Activated CD4-positive, alpha-beta T cell treated with anti-CD3 and anti-CD28 coated beads, Interleukin-2, amount 50 U/mL, for 1 hour (primary cell): ENCODE measurements at places on chromosomes 11 and 22.
A peak's percentile ranks its signal among the peaks of the same experiment; 100 is the strongest.

DNA sequence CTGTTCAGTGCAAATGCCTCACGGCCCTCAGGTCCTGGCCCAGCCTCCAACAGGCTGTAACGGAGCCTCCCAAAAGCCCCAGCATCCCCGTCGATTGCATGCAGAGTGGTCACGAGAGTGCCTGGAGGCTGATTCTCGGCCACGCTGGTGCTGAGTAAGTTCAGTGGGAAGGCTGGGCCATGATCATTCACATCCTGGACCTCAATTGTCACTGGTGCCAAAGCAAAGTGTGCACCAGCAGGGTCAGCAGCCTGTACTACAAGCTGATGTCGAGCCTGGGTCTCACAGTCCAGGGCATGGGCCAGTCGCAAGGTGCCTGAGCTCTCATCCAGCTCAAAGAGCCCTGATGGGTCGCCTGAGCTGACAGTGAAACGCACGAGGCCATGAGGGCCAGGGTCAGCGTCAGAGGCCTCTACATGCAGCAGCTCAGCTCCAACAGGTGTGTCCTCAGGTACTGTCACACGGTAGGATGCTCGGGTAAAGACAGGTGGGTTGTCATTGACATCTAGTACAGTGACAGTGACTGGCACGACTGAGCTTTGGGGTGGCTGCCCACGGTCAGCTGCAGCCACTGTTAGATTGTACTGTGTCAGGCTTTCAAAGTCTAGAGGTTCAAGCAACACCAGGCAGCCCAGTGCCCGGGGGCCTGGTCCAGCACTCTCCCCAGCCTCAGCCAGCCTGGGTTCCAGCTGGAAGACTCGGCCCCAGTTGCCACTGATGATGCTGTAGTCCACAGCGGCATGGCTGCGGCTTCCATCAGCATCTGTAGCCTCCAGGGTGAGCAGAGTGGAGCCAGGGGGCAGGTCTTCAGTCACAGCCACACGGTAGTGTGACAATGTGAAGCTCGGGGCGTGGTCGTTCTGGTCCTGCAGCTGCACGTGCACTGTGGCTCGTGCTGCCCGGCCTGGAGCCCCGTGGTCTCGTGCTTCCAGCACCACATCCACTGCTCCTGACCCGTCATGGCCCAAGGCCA, 4.5 kb upstream of the TPP1 start:
- DNase-seq, result no peak

GRCh38 chr22:44859641-44860040, 107.3 kb downstream of the ARHGAP8 start:
- DNase-seq, result no peak

DNA sequence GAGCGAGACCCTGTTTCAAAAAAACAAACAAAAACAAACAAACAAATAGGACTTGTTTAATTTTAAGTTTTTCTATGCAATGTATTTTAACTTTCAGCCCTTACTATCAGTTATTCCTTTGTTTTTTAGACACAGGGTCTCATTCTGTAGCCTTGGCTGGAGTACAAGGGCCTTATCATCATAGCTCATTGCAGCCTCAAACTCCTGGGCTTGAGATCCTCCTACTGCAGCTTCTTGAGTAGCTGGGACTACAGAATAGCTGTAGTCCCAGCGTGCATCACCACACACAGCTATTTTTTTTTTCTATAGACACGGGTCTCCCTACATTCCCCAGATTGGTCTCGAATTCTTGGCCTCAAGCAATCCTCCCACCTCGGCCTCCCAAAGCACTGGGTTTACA, 44.5 kb downstream of the PIK3C2A start:
- no peak for DNase-seq

GRCh38 chr22:48452766-48453165, 1374.9 kb downstream of the BRD1 start:
- no peak for DNase-seq

DNA sequence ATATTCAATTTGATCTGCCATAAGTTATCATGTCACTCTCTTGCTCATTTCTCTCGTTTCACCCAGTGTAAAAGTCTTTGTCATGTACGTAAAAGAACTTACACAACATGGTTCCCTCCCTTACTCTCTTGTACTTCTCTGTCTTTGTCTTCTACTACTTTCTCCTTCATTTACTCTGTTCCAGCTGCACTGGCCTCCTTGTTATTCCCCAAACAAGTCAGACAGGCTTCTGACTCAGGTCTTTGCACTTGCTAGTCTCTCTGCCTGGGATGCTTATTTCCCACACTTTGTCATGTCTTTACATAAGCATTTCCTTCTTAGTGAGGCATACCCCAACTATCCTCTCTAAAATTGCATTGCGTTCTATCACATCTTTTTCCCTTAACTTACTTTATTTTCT, 117.3 kb downstream of the CYP2R1 start:
- no peak for DNase-seq

DNA sequence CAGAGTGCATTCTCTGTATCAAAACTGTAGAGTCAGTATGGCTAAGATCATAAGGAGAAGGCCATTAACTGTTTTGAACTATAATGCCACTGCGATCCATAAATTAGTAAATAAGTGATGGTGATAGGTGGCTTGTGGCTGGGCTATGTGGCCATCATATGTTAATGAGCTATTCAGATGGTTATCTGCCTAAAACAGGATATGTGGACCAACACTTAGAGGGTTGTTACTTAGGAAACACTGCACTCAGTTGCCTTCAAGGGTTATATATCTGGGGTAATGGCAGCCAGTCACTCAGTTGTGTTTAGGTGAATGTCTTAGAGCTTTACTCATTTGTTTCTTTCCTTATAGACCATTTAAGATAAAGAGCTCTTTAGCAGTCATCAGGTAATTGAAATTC, 66.0 kb downstream of the PPP2R1B start:
- DNase-seq, result no peak

DNA sequence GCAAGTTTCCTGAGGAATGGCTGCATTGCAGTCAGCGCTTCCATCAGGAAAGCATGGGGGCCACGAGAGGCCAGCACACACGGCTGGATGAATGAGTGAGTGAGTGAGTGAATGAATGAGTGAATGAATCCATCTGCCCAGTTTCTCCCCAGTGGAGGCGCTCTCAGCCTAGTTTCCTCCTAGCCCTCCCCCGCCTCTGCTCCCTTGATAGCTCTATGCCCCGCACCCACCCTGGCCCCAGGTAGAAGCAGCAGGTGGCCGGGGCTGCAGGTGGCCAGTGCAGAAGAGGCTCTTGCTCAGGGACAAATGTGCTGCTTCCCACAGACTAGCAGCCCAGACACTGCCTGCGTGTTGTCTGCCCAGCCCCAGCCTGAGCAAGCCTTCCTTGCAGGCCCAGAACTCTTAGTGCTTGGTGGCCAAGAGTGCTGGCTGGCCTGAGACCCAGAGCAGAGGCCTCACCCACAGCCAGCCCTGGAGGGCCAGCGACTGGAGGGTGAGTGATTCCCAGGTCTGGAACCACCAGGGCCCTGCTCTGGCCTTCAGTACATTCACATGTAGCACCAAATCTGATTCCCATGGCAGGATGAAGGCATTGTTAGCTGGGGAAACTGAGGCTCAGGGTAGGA, 31.1 kb upstream of the PDGFB start:
- DNase-seq, result no peak

- DNase-seq, result no peak
These were observed 752.8 kb downstream of the OPCML start for GRCh38 chr11:132779497-132779896.

DNA sequence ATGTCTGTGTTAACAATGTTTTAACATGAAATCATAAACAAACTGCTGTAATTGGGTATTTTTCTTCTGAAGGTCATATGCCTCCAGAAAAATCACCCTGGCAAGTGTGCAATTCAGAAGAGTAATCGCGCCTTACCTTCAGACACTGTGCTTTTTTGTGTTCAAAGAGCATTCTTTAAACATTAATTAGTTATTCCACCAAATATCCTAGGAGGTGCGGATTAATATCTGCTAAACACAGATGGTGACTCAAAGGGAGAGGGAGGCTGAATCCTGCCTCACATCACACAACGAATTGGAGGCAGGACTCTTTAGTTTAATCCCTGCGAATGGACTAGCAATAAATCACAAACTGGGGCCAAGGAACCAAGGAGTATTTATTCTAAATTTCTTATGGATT, 213.0 kb downstream of the NTM start:
- no peak for DNase-seq

DNA sequence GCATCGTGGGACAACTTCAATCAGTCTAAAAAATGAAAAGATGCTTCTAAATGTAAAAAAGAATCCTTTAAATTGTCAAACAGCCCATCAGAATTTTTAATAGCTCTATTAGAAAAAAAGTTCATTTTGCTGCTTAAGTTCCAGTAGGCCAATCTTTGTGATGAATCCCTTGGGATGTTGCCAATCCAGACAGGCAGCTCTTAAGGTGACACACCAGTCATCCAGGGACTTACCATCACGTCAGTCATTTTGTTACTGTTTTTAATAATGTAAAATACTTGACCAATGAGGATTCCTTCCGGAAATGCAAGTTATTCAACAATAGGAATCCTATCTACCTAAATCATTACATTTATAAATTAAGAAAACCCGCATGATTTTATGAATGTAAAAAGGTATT, 47.8 kb upstream of the TMEM45B start:
- no peak for DNase-seq

- no peak for DNase-seq
These were observed 85.9 kb downstream of the GAB2 start for GRCh38 chr11:78331711-78332110.

DNA sequence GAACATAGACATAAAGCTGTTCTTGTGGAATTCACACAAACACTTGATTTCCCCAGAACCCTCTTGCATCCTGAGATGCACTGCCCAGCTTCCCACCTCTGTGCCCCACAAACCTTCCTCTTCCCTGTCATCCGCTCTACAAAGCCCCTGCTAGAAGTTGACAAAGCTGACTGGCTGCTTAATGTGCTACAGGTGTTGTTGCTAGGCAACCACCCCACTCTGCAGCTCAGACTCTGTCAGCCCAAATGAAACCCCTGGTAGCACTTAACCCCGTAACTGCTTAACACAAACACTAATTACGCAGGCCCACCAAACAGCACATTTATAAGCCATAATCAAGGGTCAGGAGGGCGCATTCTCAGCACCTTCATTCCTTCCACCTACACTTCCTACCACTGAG, 172.0 kb upstream of the CADM1 start:
- DNase-seq, result no peak

- no peak for DNase-seq
These were observed 2.8 kb downstream of the NTM start for GRCh38 chr11:131373095-131373725.

DNA sequence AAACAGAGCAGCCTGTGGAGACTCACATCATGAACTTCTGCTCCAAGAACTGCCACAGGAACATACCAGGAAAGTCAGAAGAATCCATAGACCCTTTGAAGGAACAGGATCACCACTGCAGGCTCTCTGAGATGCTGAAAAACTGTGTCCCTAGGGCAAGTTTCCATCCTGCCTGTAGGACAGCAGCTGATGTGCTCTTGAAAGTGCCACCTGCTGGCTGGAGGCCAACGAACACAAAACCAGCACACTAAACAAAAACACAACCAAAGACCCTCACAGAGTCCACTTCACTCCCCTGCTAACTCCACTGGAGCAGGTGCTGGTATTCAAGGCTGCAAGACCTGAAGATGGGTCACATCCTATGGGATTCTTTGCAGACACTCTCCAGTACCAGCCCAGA, 12.0 kb upstream of the NXPE1 start:
- no peak for DNase-seq

GRCh38 chr11:15108592-15109130, 6.1 kb upstream of the INSC start:
- no peak for DNase-seq

- no peak for DNase-seq
These were observed 576 bp upstream of the SC5D start for GRCh38 chr11:121291896-121292494.

DNA sequence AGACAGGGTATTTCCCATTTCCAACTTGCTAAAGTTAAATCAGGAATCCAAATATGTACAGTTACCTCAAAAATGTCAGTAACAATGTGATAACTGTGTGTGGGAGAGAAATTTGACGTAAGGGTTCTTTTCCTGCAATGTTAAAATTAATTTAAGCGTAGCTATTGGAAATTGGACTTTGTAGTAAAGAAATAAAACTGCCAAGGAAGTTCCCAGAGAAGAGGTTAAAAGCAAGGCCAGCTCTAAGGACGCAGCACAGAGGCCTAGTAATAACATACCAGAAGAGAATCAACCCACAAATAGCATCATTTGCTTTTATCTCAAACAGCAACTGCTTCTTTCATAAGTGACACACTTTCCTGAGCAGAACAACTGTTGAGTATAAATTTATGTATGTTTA, 36.8 kb upstream of the GRIA4 start:
- no peak for DNase-seq

GRCh38 chr11:114346709-114347141, 50.5 kb downstream of the NNMT start:
- no peak for DNase-seq

GRCh38 chr22:16917144-16918003, 90.6 kb downstream of the GAB4 start:
- peak; percentile 46 for DNase-seq

DNA sequence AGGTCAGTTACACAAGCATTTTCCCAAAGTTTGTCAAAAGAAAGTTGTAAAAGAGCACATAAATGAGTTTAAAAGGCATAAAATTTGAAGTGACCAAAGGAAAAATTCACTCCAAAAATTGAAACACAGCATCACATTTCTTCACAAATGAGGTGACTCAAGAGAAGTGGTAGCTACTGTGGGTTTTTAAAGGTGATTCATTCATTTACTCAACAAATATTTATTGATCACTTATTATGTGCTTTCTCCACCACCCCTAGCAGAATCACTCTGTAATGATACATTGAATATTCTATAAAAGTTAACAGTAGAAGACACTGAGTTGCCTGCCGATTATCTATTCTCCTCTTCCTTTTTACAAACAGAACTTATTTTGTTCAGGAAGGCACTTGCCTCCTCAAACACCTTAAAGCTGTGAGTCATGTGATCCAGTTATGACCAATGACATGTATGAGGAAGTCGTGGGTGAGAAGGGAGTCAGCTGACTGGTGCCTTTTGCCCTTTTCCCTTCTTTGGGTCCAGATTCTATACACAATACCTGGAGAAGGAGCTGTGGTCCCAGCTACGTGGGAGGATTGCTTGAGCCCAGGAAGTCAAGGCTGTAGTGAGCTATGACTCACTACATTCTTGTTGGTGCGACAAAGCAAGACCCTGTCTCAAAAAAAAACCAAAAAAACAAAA, 67.7 kb upstream of the CLNS1A start:
- no peak for DNase-seq

DNA sequence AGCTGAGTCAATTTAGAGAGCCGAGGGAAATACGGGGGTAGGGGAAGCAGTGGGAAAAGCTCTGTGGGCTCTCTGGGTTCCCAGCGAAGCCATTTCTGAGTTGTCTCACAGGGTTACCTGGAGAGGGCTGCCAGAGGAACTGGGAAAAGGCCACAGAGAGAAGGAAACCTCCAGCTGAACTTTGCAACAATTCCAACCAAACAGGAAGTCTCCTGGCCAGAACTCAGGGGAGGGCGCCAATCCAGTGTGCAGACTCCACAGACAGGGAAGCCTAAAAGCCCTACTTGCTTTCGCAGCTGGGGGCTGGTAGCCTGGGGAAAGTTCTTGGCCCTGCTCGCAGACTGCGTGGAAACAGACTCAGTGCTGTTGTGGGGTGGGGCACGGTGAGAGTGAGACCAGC, 23.1 kb upstream of the GNAZ start:
- DNase-seq, result no peak

GRCh38 chr11:2409611-2410468, 9.3 kb downstream of the TSSC4 start:
- no peak for DNase-seq
